ENCODE measurements at places on chromosomes 16 and 17. TPM values are rescaled to one million over a fixed set of nuclear protein-coding genes. Genes with fewer than 3 reads are reported as not detected.

The ADAD2 gene
- total RNA-seq: not detected

The CD300LB gene
- total RNA-seq: not detected

The CTF1 gene
- 0.64 TPM for total RNA-seq

The CACNA1H gene
- 0.24 TPM for total RNA-seq

The FZD2 gene
- total RNA-seq: 0.21 TPM

The GNGT2 gene
- not detected for total RNA-seq

Data from tracheal epithelial cell (primary cell).